ACHN (cell line): ENCODE measurements at places on chromosomes 12 and 14.
A peak's percentile ranks its signal among the peaks of the same experiment; 100 is the strongest.

GRCh38 chr12:116502141-116502725 is 56.9 kb upstream of the MAP1LC3B2 start:
- no peak for DNase-seq

DNA sequence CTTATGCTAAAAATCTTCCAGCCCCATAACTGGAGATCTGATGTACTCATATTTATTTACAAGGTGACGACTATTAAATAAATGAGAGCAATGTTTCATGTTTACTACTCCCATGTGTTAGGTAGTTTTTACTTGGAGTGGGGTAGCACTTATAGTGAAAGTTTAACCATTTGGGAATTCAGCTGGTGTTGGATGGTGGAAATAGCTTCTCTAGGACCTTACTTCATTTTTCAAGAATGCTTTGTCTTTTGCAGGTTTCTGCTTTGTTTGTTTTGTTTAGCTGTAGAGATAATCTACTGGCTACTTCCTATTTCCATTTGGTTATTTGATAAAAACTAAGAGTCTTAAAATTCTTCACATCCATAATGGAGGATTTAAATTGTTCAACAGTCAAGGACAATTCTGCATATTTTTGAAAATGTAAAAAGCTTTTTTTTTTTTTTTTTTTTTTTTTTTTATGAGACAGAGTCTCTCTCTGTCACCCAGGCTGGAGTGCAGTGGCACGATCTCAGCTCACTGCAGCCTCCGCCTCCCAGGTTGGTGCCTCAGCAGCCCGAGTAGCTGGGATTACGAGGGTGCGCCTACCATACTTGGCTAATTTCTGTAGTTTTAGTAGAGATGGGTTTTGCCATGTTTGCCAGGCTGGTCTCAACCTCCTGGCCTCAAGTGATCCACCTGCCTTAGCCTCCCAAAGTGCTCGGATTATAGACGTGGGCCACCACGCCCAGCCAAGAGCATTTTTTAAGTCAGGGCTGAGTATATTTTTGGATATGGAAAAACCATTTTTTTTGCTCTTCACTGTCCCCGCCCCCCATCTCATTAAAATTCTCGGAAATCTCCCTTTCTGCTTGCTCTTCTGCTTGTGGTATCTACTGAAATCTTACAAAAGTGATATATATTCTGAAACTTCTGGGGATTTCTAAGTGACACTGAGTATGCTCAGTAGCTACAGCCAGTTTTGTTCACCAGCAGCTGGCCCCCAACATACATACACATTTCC is 1.4 kb upstream of the ABCD2 start:
- DNase-seq: peak; percentile 22

- DNase-seq: no peak
These were observed 191.4 kb downstream of the KTN1 start for GRCh38 chr14:55771242-55771981.

GRCh38 chr12:110819646-110820045 is 27.1 kb upstream of the CCDC63 start:
- no peak for DNase-seq

GRCh38 chr12:92019491-92020277 is 126.0 kb downstream of the BTG1 start:
- DNase-seq: no peak

GRCh38 chr12:10155966-10156365 is 16.0 kb downstream of the OLR1 start:
- DNase-seq: no peak

- DNase-seq: no peak
These were observed 45.6 kb upstream of the SGPP1 start for GRCh38 chr14:63773504-63773903.

DNA sequence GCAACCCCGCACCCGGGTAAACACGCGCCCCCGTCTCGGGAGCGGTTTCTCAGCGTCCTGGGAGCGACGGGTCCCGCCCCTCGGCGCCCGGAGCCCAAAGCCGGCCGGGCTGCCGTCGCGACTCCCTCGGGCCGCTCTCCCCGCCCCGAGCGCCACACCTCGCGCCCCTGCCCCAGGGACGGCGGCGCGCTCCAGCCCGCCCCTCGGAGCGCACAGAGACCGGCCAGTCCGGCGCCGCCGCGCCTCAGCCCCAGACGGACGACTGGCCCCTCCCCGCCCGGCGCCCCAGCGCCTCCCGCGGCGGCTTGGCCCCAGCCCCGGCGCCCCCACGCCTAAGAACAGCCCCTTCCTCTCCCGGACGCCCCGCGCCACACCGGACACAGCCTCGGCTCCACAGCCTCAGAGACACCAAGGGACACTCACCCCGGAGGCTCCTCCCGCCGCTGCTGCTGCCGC is 411 bp downstream of the BTBD7 start:
- peak; percentile 46 for DNase-seq

- DNase-seq: no peak
These were observed 1065.0 kb downstream of the LRFN5 start for GRCh38 chr14:42671636-42672035.

- DNase-seq: no peak
These were observed 10.6 kb downstream of the METAP2 start for GRCh38 chr12:95484524-95484923.

DNA sequence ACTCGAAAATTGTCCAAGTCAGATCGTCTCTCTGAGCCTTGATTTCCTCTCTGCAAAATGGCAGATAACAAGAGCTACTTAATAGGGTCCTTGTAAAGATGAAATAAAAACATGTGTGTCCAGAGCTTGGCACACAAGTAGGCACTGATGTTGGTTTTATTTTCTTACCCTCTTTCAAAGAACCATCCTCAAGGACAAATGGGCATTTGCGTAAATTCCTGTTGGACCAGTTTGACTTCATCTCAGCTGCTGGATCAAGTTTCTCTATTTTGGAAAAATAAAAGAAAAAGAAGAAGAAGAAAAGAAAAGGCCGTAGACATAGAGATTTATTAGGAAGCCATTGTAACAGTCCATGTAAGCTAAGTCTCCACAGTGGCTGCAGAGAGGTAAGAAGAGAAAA is 47.2 kb downstream of the MAP1LC3B2 start:
- no peak for DNase-seq

DNA sequence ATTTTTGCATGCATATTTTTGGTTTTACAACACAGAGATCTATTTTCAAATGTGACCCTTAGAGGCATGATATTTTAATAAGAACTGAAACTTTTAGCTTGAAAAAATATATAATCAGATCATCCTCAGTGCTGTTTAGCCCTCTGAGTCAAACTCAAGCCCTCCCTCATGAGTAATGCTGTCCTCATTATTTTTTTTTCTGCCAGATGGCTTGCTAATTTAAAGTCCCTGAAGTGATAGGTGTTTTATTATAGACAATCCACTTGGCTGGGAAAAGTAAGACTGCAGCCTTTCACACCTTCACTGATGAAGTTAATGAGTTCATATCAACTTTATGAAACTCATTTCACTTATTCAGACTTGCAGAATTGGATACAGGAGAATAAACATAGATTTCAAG is 227.7 kb downstream of the SLC16A7 start:
- no peak for DNase-seq

- DNase-seq: no peak
These were observed 81.8 kb upstream of the FOXN3 start for GRCh38 chr14:89498878-89499277.

DNA sequence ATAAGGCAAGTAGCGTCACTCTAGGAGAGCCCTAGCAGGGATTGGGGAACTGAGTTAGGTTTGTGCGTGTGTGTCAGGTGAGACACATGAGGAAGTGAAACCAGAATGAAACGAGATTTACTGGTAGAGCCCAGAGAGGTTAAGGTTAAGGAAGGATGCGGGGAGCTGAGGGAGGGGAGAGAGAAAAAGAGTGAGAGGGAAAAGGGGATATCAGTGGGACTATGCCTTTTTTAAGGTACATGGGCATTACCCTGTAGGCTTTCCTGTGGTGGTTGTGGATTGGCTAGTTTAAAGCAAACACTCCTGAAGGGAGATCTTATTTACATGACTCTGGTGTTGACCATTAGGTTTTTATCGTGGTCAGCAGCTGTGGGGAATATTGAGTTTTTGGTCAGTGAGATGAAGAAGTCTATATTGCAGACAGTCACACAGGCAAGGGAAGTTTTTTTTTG is 13.9 kb downstream of the ZDHHC17 start:
- no peak for DNase-seq

GRCh38 chr12:13478650-13479181 is 282.2 kb downstream of the EMP1 start:
- DNase-seq: no peak

- DNase-seq: no peak
These were observed 14.3 kb upstream of the CLEC1A start for GRCh38 chr12:10113075-10113474.

- no peak for DNase-seq
These were observed 277.0 kb downstream of the CEP128 start for GRCh38 chr14:80664576-80664975.

GRCh38 chr14:59306775-59307174 is 118.3 kb downstream of the DAAM1 start:
- no peak for DNase-seq

DNA sequence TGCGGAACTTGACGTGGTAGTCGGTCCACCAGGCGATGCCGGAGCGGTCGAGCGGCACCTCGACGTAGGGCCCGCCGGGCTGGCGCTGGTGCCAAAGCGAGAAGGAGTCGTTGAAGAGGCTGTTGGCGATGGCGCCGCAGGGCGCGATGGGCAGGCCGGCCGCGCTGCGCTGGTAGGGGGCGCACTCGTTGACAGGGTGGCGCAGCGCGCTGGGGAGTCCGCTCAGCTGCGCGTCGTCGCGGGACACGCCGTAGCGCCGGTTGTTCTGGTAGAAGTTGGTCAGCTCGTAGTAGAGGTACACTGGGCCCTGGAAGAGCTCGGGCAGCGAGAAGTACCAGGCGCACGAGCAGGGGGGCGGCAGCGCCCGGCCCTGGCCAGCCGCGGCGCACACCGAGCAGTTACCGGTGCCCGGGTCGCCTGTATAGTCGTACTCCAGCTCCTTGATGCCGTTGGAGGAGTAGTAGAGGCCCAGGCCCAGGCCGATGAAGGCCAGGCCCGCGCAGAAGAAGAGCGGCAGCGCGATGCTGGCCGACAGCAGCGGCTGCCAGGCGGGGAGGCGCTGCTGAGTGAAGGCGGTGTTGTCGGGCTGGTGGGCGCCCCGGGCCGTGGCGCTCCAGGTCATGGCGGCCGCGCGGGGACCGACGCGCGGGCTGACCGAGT is 482 bp downstream of the TMEM30B start:
- DNase-seq: peak; percentile 68

DNA sequence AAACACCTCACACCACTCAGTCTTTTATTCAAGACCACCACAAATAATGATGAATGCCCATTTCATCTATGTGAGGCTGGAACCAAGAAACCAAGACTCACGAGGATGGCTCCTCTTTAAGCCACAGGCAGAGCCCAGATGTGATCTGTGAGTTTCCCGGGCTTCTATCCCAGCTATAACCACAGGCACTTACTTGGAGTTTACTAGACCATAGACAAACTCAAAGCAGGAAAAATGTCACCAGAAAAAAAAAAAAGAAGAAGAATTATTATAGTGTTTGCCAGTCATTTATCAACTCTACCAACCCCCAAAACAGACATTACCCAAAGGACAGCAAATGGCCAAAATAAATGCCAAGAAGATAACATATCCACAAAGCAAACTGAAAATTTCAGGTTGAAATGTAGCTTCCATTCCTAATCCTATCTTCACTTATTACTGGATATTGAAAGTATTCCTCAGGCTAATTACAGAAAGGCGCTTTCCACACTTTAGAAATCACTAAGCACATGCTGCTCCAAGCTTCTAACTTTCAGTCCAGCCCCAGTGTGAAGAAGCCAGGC is 44.7 kb downstream of the ZFYVE1 start:
- no peak for DNase-seq

- no peak for DNase-seq
These were observed 15.6 kb downstream of the JDP2 start for GRCh38 chr14:75443203-75443969.

DNA sequence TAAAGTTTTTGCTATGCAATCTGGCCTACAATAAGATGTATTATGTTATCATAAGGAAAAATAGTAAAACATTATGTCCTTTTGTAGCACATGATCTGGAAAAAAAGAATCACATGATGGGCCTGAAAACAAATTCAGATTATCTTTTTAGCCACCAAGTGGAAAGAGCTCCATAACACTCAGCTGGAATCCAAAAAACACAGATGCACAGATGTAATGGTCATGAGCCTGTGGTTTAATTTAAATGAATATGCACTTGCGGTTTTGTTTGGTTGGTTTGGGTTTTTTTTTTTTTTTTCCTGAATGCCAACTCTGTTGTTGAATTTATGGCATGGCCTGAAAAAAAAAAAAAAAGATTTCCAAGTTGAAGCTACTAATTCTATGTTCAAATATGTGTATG is 4.1 kb downstream of the KCNC2 start:
- DNase-seq: no peak
